ENCODE measurements at places on chromosomes 1 and 21.
A peak's percentile ranks its signal among the peaks of the same experiment; 100 is the strongest.

DNA sequence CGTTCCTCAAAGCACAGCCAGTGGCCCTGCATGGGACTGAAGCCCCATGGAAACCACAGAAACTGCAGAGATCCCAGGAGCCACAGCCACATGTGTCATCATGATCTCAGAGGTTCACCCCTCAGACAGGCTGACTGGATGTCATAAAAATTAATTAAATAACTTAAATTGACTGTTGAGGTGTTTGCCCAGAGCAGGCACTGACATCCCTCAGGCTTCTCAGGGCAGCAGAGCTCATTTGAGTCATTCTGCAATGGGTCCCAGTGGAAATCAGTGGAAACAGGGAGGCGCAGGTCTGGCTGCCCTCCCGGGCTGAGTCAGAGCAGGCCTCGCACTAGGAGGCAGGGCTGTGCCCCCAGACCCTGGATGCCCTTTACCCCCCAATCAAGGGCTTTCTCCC is 135.1 kb downstream of the CDC7 start:
- no peak for DNase-seq

- no peak for DNase-seq
Measured at GRCh38 chr1:193014400-193014799, 44.8 kb downstream of the UCHL5 start.

DNA sequence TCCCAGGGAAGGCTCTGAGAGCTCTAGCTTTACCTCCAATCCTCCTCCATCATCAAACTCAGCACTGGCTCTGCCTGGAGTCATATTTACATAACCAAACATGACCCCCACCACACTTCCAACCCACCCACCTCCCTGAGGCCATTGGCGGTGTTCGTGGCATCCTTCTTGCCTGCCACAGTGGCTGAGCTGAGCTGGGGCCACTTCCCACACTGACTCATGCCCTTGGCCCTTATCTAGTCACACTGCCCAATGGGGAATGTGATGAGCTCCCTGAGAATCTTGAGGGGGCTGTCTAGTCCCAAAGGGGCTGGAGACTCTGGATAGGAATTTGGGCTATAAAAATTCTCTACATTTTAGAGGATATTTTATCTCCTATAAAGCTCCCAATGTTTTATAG is 230.9 kb upstream of the IRF2BP2 start:
- DNase-seq, result no peak

DNA sequence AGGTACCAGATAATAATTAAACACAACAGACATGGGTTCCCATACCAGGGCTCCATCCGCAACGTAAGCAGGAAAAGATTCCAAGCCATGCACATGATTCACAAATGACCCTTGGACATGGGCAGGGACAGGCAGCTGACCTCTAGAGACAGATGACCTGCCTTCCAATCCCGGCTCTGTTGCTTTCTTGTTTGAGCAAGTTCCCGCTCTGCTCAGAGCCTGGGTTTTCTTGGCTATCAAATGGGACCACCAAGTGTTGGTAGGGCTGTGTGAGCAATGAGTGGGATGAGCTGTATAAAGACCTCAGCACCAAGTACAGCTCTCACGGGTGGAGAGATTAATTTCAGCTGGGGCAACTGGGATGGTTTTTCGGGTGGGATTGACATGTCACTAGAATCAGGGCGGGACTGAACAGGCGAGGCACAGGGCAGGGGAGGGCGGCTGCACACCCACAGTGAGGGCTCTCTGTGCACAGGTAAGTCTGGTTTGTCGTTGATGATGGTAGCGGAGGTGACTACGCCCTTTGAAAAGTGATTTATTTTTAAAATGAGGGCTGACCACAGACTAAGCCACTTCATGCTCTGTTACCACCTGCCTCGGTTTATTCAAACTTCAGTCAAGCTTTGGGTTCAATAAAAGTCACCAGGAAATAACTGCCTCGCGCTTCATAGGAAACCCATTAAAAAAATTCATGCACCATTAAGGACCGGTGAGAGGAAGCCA is 57.5 kb upstream of the IFFO2 start:
- no peak for DNase-seq

- DNase-seq, result no peak
Measured at GRCh38 chr1:117570988-117571409, 34.8 kb upstream of the TENT5C start.

GRCh38 chr1:9475061-9475627 is 64.1 kb upstream of the SLC25A33 start:
- no peak for DNase-seq

DNA sequence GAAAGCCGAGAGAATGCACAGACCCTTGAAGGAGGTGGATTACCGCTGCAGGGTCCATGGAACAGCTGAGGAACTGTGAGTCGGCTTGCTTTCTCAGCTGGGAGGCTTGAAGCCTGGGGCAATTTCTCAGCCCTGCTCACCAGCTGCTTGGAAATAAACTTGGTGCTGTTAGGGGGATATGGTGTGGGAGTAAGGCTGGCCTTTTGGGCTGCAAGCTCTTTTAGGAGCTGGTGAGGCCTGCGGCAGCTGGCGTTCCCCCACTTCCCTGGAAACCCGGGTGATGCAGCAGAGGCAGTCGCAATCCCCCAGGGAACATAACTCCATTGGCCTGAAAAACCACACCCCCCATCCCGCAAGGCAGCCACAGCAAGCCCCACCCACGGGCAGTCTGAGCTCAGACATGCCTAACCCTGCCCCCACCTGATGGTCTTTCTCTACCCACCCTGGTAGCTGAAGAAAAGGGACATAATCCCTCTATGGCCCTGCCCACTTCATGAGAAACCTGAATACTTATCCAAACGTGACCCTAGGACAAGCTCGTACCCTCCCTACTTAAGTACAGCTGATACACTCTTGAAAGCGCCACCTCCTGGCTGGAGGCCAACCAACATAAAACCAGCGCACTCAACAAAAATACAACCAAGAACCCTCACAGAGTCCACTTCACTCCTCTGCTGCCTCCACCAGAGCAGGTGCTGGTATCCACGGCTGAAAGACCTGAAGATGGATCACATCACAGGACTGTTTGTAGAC is 1995.8 kb downstream of the NCAM2 start:
- no peak for DNase-seq

DNA sequence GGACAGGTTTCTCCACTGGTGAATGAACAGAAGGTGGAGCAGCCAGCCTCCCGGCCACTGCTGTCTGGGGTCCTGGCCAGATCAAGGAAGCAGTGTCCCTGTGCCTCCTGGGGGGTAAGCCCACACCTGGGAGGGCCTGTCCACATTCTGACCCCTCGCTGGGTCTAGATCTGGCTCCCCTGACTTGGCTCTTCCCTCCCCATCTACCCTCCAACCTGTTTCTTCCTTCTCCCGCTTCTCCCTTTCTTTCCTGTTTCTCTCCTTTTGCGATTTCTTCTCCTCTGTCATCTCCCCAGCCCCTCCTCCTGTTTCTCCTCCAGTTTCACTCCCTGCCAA is 378 bp downstream of the RORC start:
- DNase-seq, result no peak

DNA sequence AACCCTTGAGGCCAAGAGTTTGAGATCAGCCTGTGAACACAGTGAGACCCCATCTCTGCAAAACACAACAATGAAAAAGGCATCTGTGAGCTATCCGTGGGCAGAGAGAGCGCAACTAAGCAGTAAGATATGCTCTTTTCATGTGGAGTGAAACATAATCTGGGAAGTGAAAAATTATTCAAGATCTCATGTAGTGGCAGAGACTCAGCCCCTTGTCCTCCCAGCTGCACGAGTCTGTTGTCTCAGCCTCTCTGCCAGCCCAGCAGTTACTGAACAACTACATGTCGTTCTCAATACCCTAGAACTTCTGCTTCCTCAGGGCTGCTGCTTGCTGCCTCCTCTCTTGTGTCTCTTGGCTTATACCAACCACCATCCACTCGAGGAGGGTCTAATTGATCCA is 61.3 kb upstream of the WDR26 start:
- no peak for DNase-seq

DNA sequence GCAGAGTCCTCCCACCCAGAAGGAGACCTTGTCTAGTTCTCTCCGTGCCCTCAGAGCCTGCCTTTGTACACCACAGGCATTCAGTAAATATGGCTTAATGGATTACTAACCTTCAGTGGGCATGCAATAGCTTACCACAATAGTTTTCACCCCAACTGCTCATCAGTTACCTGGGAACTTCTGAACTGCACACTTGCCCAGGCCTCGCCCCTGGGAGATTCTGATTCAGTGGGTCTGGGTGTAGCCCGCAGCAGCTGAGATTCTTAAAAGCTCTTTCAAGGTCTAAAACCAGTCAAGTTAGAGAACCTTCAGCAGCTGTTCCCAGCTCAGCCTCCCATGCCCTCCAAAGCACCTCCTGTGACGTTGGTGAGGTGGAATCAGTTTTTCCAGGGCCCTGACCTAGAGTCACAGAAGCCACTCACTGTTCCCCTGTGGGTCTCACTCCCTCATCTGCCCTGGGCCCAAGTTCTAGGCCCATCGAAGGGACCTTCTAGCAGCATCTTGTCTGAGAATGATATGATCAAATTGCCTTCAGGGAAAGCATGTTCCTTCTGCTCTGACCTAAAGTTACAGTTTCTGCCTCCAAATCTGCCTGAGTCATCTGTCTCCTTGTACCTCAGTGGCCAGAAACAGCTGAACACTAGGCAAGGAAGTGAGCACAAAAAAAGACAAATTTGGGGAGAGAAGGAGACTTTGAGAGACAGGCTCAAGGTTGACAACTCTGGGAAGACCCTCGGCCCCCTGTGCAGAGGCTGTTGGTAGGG is 10.8 kb downstream of the ASAP3 start:
- no peak for DNase-seq

DNA sequence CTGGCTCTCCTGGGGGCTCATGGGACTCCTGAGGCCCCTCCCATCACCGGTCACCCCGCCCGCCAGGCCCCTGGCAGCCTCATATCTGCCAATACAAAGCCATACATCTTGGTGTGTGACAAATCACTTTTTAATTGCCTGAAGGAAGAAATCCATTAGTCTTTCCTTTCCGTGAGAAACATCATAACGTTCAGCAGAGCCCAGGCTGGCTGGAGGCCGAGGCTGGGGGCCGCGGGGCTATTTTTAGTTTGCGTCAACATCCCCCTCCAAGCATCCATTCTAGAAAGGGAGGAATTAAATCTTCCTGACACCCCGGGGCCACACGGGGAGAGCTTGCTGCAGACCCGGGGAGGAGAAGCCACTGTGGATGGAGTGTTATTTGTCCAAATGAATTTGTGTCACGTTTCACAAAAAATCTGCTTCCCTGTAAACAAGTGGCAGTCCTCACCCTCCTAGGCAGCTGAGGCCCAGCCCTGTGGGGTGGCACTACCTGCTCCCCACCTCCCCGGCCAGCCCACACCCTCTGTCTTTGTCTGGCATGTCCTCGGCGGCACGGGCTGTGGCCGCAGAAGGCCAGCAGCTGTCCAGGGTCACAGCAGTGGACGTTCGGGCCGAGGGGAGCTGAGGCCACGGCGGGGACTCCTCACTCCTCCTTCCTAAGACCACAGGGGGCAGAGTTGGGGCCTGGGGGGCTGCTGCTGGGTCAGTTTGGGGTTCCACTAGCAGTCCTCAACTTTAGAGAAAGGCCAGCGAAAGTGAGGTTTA is 236.9 kb upstream of the VAMP3 start:
- DNase-seq, result no peak

GRCh38 chr1:1132956-1133750 is 17.3 kb upstream of the C1orf159 start:
- DNase-seq, result no peak

- DNase-seq, result no peak
Measured at GRCh38 chr1:47677241-47677940, 239.5 kb downstream of the FOXD2 start.

DNA sequence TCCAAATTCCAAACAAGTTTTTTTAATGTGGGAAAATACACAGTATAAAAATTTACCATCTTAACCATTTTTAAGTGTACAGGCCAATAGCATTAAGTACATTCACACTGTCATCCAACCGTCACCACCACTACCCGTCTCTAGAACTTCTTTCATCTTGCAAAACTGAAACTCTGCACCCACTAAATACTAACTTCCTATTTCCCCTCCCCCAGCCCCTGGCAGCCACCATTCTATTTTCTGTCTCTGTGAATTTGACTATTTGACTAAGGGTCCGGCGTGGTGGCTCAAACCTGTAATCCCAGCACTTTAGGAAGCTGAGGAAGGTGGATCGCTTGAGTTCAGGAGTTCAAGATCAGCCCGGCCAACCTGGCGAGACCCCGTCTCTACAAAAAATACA is 36.1 kb downstream of the CLSTN1 start:
- peak; percentile 34 for DNase-seq

DNA sequence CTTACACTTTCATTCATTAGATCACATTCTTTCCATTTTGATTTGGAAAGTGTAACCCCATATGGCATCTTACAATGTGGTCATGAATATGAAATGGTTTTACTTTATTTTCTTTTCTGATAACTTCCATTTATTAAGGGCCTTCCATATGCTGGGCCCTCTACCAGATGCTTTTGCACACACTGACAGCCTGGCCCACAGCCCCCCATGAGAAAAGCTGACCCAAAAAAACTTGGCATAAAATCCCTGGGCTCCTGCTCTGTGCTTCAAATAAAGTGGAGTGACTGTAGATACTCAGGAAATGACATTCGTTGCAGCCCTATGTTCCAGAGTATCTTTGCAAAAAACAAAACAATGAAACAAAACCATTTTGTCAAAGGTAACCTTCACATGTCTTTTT is 48.8 kb downstream of the PRDX6 start:
- DNase-seq, result no peak

- DNase-seq, result no peak
Measured at GRCh38 chr1:36164361-36164760, 8.4 kb downstream of the MAP7D1 start.

DNA sequence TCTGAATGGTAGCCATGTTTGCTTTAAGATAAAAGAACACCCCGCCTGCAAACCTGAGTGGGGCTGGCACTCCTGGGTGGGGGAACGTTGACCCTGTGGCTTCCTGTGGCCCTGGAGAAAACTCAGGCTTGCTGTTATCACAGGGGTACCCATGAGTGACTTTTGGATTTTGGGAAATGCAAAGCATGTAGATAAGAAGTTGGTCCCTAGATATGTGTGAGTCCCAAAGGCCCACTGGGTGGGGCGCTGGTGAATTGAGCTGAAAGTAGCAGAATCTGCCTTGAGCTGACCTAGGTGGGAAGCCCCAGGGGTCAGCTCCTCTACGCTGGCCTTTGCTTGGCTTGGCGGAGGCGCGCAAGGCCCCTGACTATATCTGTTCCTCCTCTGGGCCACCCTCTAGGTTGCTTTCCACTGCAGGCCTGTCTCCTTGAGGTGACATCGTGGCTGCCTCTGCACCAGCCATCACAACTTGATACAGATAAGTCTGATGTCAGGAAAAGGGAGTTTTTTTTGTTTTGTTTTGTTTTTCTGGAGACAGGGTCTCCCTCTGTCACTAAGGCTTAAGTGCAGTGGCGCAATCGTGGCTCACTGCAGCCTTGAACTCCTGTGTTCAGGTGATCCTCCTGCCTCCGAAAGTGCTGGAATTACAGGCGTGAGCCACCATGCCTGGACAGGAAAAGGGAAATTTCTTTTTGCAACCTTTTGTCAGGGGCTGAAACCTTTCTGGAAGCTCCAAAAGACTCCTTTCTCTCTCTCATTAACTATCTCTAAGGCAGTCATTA is 72.2 kb downstream of the AGPAT3 start:
- DNase-seq, result no peak

- DNase-seq, result no peak
Measured at GRCh38 chr1:208374391-208374941, 130.3 kb upstream of the PLXNA2 start.
